ENCODE measurements at places on chromosomes 2 and 18. TPM values are rescaled to one million over a fixed set of nuclear protein-coding genes. Genes with fewer than 3 reads are reported as not detected.

Gene RIT2
- not detected for total RNA-seq

Gene PPM1G
- 46.2 TPM for total RNA-seq

Gene IL1RL1
- 6.3 TPM for total RNA-seq

Gene MC2R
- total RNA-seq: not detected

GRCh38 chr2:46852124-46852523 is 63.5 kb downstream of the MCFD2 start:
- no peak for DNase-seq

GRCh38 chr2:239979243-239980023 is 45.7 kb downstream of the NDUFA10 start:
- DNase-seq: no peak

DNA sequence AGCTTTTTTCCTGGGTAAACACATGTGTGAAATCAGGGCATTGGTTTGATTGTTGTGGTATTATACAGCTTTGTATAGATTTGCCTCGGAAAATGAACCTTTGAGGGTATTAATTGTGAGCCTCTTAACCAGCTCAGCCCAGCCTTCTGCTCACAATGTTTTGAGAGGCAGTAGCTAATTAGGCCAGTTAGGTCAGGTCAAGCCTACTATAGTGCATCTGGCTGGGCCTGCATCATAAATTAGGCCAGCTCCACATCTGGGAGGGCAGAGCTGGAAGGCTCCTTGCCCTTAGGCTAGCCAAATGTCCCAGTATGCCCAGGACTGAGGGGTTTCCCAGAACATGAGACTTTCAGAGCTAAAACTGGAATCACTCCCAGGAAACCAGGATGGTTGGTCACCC is 43.0 kb downstream of the LRATD1 start:
- DNase-seq: no peak

GRCh38 chr2:129609224-129609623 is 370.2 kb upstream of the RAB6C start:
- no peak for DNase-seq

DNA sequence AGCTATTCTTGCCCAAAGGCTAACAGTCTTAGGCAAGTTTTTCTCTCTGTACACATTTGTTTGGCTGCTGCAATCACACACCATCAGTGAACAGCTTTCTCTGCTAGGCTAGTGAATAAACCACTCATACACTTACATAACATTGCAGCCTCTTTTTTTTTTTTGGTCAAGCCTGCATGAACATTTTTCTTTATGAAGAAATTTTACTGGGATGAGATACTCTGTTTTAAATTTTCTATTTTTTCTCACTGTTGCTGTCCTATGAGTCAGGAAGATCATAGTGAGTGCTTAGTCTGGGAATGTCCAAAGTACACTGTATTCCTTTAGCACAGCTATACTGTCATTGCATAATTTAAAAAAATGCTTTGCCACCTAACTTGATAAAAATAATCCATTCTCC is 58.5 kb downstream of the ROCK1 start:
- no peak for DNase-seq

GRCh38 chr2:218782528-218782844 is 539 bp downstream of the CYP27A1 start:
- no peak for DNase-seq

DNA sequence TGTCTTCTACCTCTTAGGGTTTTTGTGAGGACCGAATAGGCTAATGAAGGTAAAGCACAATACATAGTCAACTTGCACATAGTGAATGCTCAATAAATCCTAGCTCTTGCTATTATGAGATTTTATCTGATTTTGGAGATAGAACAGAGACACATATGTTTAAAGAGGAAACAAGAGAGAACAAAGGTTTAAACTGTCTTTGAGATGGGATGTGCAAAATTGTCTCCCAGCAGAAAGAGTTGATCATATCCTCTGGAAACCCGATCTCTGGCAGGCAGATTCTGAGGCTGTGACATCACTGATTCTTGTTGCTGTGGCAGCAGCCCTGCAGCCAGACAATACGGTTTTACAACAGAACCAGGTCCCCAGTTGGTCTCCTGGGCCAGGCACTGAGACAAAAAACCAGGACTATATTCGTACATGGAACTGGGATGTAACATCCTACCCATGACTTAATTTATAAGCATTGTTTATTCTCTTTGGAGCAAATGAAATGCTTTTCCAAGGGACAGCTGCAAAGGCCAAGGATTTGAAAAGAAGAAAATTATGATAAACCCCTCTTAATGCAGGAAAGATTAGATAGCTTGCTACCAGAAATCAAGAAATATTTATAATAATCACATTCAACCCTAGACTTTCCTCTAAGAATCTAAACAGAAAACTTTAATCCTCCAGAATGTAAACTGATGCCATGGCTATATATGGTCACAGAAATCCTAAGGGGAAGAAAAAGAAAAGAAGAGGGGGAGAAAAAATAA is 80.2 kb downstream of the SLC8A1 start:
- no peak for DNase-seq

GRCh38 chr2:218517434-218518206 is 50.5 kb downstream of the USP37 start:
- DNase-seq: no peak

DNA sequence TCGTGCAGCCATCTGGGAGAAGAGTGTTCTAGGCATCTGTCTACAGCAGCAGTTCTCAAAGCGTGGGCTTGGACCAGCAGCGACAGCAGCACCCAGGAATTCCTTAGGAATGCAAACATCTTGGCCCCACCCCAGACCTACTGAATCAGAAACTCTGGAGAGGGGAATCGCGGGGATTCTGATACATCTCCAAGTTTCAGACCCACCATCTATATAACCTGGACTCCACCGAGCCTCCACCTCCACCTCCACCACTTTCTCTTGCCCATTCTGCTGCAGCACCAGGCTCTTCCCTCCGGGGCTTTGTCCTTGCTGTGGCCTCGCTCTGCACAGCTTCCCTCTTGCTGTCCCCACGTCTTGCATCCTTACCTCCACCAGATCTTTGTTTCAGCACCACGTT is 256.4 kb downstream of the BCL2 start:
- DNase-seq: no peak

Data from breast epithelium (tissue), 4 donors.